ENCODE measurements at places on chromosomes 6 and 20.
A peak's percentile ranks its signal among the peaks of the same experiment; 100 is the strongest.

GRCh38 chr6:73062837-73063236 lies 162.5 kb downstream of the KHDC1L start:
- DNase-seq: no peak

DNA sequence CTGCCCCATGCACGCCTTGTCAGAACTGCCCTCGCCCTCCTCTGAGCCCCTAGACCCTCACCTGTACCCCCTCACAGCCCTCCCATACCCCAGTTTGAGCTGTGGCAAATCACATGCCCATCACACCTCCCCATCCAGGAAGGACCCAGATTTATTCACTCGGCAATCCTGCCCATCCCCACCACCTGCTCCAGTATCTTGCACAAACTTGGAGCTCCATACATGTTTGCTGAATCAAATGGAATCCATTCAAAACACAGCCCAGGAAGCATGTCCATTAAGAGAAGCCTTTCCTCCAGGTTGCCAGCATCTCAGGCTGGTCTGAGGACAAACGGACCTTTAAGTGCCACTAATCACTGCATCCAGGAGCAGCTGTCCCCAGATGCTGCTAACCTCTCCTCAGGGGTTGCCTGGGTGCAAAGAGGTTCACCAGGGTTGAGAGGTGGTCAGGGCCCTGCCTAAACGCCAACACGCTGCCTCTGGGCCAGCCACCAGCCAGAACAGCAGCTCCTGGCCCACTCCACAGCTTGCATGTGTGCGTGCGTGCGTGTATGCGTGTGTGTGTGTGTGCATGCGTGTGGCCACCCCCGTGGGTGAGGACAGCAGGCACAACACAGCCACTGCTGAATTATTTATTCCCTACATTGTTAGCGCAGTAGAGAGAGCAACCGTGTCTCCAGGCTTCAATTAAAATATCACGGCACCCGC lies 31.0 kb downstream of the GRM4 start:
- DNase-seq: no peak

- DNase-seq: no peak
Measured at GRCh38 chr6:33513213-33513612, 58.8 kb downstream of the ZBTB9 start.

DNA sequence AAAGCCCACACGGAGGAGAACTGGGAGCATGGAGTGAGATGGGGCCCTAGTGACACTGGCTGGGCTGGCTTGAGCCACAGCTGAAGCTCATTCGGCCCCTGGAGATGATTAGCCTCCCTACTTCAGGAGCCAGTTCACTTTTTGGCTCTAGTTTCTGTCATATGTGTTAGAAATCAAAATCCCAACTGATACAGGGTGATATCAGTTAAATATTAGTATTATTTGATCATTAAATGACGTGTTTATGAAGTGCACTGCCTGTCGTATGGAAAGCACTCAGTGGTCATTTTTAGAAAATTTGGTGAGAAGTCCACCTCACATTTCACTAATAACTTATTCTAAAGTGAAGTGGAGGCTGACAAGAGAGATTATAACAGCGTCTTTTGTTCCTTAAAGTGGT lies 59.0 kb downstream of the TULP4 start:
- DNase-seq: no peak

- DNase-seq: peak; percentile 38
Measured at GRCh38 chr6:21741221-21742109, 147.9 kb downstream of the SOX4 start.

DNA sequence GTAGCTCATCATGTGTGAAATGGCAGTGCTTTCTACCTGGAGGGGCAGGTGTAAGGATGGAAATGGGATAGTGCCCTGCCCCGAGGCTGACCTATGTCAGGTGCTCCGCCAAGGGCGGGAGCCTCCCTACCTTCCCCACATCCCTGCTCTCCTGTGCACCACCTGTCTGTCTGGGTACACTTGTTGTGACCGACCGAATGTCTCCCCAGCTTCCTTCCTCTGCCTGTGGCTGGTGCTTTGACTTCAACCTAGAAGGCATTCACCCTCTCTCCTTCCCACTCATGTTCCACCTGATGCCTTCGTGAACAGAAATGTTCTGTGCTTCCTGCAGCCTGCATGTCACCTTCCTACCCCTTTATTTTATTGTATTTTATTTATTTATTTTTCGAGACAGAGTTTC lies 114.8 kb downstream of the SCML4 start:
- no peak for DNase-seq

GRCh38 chr6:149379977-149380376 lies 20.1 kb upstream of the SUMO4 start:
- no peak for DNase-seq

- no peak for DNase-seq
Measured at GRCh38 chr20:62595491-62595890, 46.8 kb upstream of the SLCO4A1 start.

GRCh38 chr6:148681666-148682065 lies 65.2 kb upstream of the UST start:
- DNase-seq: no peak

DNA sequence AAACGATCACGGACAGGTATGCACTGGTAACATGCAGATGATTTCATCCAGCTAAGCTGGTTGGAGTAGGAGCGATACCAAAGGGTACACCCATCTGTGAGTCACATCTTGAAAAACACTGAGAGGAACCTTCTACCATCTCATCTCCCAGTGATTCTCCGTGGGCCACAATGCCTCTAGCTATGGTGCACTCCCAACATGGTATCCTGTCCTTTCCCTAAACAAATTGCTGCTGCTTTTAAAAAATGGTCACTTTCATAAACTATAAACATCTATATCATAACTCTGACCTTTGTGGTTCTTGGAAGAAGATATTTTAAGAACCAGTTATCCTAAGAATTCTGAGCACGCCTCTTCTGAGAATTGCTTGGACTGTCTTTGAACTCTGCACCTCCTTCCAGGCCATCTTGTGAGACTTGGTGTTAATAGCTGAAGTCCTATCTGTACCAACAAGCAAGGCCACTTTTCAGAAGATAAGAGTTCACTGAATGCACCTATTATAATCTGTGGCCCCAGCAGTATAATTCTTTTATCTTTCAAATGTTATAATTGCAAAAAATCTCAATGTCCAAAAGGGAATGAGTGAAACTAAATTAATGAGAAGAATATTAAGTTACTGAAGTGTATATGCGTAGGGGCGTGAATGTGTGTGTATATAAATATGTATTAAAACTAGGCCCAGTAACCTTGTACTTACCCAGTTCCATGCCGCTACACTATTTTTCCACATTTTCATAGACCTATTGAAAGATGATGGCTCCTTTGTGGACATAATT lies 70.5 kb upstream of the TPD52L1 start:
- no peak for DNase-seq

- DNase-seq: peak; percentile 87
Measured at GRCh38 chr6:133241901-133242636, 912 bp downstream of the EYA4 start.

GRCh38 chr6:43090559-43090956 lies 14.4 kb downstream of the PTK7 start:
- no peak for DNase-seq

GRCh38 chr6:25369433-25370177 lies 90.4 kb downstream of the CARMIL1 start:
- DNase-seq: no peak

DNA sequence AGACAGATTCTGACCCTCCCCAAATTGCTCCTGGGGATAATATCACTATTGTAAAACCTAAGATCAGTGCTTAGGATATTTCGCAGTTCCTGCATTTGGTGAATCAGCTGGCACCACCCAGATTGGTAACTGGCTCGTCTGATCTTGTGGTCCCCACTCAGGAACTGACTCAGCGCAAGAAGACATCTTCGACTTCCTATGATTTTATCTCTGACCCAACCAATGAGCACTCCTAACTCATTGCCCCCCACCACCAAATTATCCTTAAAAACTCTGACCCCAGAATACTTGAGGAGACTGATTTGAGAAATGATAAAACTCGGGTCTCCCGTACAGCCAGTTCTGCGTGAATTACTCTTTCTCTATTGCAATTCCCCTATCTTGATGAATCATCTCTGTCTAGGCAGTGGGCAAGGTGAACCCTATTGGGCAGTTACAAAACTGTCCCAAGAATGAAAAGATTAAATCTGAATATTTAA lies 55.7 kb upstream of the PRND start:
- no peak for DNase-seq

DNA sequence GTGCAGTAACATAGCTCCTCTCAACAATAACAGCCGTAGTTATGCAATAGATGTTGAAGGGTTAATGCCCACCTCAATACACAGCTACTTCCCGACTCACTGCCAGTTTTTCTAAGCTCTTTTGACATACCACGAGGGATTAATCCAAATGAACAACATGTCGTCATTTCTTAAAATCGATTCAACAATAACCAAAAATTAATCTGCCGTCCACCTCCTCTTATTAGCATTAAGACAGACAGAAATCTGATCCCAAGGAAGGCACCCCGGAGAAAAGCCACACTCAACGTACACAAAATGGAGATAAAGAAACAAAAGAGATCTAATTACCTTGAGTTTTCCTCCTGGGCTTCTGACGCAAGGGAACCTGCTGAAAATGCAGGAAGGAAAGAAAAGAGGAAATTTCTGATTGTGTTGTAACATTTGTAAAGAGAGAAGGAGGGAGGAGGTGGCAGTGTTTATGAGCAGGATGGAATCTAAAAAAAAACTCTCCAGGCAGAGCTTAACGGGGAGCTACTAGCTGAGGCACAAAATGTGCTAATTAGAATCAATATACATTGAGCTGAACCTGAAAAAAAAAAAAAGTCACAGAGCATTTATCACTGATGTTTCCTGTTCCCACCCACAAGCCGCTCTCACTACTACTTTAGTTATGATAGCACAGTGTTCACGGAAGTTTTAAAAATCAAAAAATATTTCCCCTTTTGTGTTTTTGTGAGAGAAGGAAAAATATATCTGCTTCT lies 109.3 kb downstream of the IPCEF1 start:
- peak; percentile 42 for DNase-seq

- DNase-seq: no peak
Measured at GRCh38 chr20:59086923-59087322, 44.3 kb upstream of the PRELID3B start.

- DNase-seq: no peak
Measured at GRCh38 chr20:22775671-22776139, 191.3 kb upstream of the FOXA2 start.

DNA sequence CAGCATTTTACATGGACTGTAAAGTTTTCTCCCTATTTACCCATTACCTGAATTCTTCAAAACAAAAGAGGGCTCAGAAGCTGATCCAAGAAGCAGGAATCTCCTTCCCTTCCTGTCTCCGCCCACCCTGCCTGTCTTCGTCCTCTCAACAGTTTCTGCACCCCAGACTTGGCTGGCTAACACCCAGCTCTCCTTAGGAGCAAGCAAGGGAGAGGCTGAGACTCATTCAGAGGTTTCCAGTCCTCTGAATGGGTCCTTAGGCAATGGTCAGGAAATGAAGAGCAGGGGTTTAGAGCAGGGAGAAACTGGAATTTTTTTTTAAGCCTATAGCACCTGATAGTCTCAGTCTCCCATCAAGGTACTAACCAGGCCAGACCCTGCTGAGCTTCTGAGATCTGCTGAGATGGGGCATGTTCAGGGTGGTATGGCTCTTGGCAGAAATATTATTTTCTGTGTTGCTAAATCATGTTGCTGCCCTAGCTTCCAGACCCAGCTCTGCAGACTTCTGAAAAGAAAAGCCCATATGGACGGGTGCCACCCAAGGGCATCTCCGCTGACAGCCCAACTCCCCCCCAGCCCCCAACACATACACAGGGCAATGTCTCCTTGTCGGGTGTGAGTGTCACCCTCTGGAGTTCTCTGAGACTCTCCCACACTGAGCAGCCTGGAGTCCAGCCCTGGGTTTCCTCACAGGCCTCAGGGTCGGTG lies 74.6 kb upstream of the CD93 start:
- peak; percentile 2 for DNase-seq

GRCh38 chr6:39231521-39232243 lies 2.4 kb upstream of the KCNK5 start:
- DNase-seq: peak; percentile 54

DNA sequence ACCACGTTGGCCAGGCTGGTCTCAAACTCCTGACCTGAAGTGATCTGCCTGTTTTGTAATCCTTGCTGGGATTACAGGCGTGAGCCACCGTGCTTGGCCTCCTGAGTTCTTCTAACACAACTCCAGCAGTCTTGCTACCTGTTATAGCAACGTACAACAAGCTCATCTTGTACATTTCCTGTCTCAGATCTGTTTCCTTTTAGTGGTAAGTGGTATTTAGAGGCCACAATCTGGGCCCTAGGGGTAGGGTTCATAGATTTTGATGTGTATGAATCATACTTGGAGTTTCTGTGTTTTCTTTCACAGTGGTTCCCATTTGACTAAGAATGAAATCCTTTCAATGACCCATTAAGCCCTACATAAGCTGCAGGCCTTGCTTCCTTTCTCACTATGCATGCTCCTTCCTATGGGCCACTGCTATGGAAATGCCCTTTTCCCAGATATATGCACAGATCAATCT lies 27.1 kb upstream of the SYNCRIP start:
- DNase-seq: no peak

DNA sequence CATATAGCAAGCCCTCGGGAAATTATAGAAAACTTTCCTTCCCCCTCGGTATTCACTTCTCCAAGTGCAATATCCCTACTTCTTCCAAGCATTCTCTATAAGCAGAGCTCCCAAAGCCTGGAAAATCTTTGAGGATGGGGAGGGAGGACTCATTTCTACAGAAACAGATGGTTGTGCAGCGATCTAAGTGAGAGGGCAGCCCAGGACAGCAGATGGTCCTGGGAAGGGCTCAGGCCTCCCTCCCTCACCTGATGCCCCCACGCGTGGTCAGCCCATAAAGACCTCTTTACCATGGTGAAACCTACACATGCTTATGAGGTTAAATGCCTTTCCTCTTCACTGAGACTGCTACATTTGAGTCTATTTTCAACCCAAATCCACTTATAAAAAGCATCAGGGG lies 319.6 kb upstream of the QKI start:
- DNase-seq: no peak

GRCh38 chr20:7790189-7790588 lies 150.1 kb downstream of the HAO1 start:
- DNase-seq: no peak

GRCh38 chr6:153092082-153093013 lies 38.7 kb downstream of the RGS17 start:
- no peak for DNase-seq

- DNase-seq: no peak
Measured at GRCh38 chr6:132604635-132605152, 15.2 kb upstream of the TAAR5 start.

GRCh38 chr20:16539280-16540021 lies 33.8 kb downstream of the KIF16B start:
- no peak for DNase-seq

GRCh38 chr6:35473850-35474130 lies 5.6 kb downstream of the RPL10A start:
- DNase-seq: no peak

DNA sequence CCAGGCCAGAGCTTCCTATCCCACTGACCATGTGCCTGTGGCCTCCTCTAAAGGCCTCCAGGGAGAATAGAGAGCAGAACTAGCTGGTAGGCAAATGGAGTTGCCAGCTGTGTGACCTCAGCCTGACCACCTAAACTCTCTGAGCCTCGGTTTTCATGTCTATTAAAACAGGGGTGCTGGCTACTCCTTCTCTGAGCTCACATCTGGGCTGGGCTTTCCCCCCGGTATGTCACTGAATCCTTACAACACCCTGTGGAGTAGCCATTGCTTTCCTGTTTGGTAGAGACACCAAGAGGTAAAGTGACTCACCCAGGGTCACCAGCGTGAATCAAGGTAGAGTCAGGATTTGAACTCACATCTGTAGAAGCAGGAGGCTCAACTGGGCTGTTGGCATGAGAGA lies 132.1 kb downstream of the JPH2 start:
- no peak for DNase-seq
